ENCODE measurements at places on chromosomes 12 and 14. TPM values are rescaled to one million over a fixed set of nuclear protein-coding genes. Genes with fewer than 3 reads are reported as not detected.
A peak's percentile ranks its signal among the peaks of the same experiment; 100 is the strongest.

DNA sequence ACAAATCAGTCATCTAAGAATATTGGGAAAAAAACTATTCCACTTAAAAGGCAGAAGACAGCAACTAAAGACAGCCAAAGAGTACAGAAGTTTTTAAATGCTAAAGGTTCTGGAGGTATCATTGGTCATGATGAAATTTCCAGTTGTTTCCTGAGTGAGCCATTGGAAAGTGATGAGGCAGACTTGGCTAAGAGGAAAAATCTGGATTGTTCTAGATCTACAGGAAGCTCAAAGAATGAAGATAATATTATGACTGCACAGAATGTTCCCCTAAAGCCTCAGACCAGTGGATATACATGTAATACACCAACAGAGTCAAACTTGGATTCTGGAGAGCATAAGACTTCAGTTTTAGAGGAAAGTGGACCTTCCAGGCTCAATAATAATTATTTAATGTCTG lies 22.8 kb downstream of the GALNT4 start:
- H3K4me3 ChIP-seq: no peak overlapping the region
- H3K27me3 ChIP-seq: no peaks in the 10 kb centered on the region
- DNase-seq: no peak
- no peak overlapping the region for H3K27ac ChIP-seq

GRCh38 chr12:79108962-79109361 lies 244.4 kb downstream of the SYT1 start:
- H3K4me1 ChIP-seq: no peaks in the 10 kb centered on the region
- H3K4me3 ChIP-seq: no peak overlapping the region
- H3K27me3 ChIP-seq: no peaks in the 10 kb centered on the region
- no peak overlapping the region for H3K27ac ChIP-seq

The LRP1-AS gene
- total RNA-seq: not detected

DNA sequence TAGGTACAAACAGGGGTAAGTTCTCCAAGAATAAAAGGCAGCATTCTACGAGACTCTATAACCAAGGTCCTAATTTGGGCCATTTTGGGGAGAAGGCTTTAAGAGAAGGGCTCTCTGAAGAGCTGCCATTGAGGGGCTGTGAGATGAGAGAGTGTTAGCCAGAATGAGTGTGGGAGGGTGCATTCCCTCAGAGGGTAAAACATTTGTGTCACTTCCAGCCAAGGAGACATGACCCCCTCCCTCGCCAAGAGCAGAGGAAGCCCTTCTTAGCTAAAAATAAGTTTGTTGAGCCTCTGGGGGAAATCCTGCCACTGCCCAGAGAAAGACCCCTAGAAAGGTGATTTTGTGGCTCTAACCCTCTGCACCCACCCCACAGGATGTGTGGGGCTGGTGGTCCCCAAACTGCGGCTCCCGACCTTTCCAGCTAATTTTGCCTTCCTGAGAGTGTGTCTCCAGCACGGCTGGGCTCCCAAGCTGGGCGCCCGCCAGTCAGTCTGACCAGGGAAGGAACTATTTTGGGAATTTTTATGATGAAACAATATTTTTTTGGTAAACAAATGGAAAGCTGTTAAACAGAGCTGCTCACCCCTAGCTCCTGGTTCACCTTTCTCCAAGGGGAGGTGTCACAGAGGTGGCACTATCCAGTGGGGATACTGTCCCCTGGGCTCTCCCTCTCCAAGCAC lies 65.9 kb upstream of the JDP2 start:
- peaks cover 10% of the 10 kb centered on the region for H3K27me3 ChIP-seq
- no peak overlapping the region for H3K4me3 ChIP-seq
- H3K36me3 ChIP-seq: no peaks in the 10 kb centered on the region
- peaks cover 4% of the 10 kb centered on the region for H3K4me1 ChIP-seq
- no peak overlapping the region for H3K27ac ChIP-seq

- peak overlapping the region; percentile 55 for H3K27ac ChIP-seq
- peak overlapping the region; percentile 80 for H3K4me3 ChIP-seq
- DNase-seq: no peak
- H3K27me3 ChIP-seq: peaks cover 53% of the 10 kb centered on the region
These were observed 1.9 kb upstream of the PTMS start for GRCh38 chr12:6764011-6764828.

The LMNTD1 gene
- total RNA-seq: not detected

The CLEC6A gene
- not detected for total RNA-seq

The OASL gene
- 48.6 TPM for total RNA-seq

- no peaks in the 10 kb centered on the region for H3K27me3 ChIP-seq
- H3K4me3 ChIP-seq: no peak overlapping the region
- H3K36me3 ChIP-seq: peaks cover 1% of the 10 kb centered on the region
- no peak for DNase-seq
These were observed 33.3 kb downstream of the GALNT9 start for GRCh38 chr12:132296063-132296462.

DNA sequence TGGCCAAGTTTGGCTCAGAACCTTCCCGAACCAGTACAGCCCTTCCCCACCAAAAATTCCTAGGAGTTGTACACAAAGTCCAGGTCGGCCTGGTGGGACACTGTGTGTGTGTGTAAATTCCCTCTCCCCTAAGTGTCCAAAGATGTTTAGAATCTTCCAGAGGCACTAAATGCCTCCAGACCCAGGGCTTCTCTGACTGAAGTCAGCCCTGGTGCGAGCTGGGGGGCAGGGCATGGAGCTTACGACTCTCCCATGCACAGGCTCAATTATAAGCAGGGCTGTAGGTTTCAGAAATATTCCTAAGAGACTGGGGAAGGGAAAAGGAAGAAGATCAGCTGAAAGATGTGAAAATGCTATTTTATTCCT lies 106.9 kb upstream of the ATF7IP start:
- H3K4me1 ChIP-seq: peaks cover 37% of the 10 kb centered on the region
- H3K4me3 ChIP-seq: peak overlapping the region; percentile 74
- peak overlapping the region; percentile 97 for H3K27ac ChIP-seq
- no peak for DNase-seq
- no peaks in the 10 kb centered on the region for H3K27me3 ChIP-seq

DNA sequence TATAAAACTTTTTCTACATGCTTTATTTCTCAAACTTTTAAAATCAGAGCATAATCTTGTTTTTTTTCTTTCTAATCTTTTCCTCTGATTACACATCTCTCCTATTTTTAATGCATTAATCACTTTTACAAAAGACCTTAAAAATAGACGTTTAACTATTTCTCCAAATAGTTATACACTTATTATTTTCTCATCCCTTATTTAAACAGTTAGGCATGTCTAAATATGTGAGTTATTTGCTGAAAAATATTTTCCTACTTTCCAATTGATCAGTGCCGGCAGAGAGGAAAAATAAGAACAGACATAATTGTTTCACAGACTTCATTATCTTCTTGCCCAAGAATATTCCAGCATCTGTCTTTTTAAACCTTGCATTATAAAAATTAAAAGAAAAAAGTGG lies 28.7 kb upstream of the RHOJ start:
- no peak overlapping the region for H3K27ac ChIP-seq
- no peak for DNase-seq
- no peaks in the 10 kb centered on the region for H3K36me3 ChIP-seq
- no peaks in the 10 kb centered on the region for H3K27me3 ChIP-seq
- H3K4me3 ChIP-seq: no peak overlapping the region
- no peaks in the 10 kb centered on the region for H3K4me1 ChIP-seq

DNA sequence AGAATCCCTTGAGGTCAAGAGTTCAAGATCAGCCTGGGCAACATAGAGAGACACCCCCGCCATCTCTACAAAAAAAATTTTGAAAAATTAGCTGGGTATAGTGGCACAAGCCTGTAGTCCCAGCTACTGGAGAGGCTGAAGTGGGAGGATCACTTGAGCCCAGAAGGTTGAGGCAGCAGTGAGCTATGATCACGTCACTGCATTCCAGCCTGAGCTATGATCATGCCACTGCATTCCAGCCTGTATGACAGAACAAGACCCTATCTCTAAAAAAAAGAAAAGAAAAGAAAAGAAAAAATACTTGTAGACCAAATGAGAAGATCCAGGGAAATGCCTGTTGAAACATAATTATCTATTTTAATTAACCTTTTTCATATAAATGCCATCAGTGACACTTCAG lies 93.8 kb upstream of the MDM1 start:
- DNase-seq: no peak
- H3K27ac ChIP-seq: no peak overlapping the region
- no peak overlapping the region for H3K4me3 ChIP-seq
- no peaks in the 10 kb centered on the region for H3K36me3 ChIP-seq
- peaks cover 3% of the 10 kb centered on the region for H3K4me1 ChIP-seq

GRCh38 chr12:80551897-80552296 lies 107.9 kb downstream of the PTPRQ start:
- no peaks in the 10 kb centered on the region for H3K27me3 ChIP-seq
- DNase-seq: no peak
- H3K36me3 ChIP-seq: no peaks in the 10 kb centered on the region
- H3K4me1 ChIP-seq: no peaks in the 10 kb centered on the region
- no peak overlapping the region for H3K4me3 ChIP-seq

The SMCO2 gene
- not detected for total RNA-seq

- peaks cover 31% of the 10 kb centered on the region for H3K4me1 ChIP-seq
- no peak overlapping the region for H3K4me3 ChIP-seq
- no peak overlapping the region for H3K27ac ChIP-seq
- H3K27me3 ChIP-seq: no peaks in the 10 kb centered on the region
- DNase-seq: no peak
These were observed 7.8 kb downstream of the RSRC2 start for GRCh38 chr12:122518908-122519307.

GRCh38 chr14:97413966-97414717 lies 617.0 kb downstream of the VRK1 start:
- no peak for DNase-seq
- H3K27me3 ChIP-seq: peaks cover 19% of the 10 kb centered on the region
- peaks cover 15% of the 10 kb centered on the region for H3K4me1 ChIP-seq
- no peak overlapping the region for H3K27ac ChIP-seq
- H3K36me3 ChIP-seq: no peaks in the 10 kb centered on the region

The MIP gene
- not detected for total RNA-seq

The PIWIL1 gene
- total RNA-seq: not detected

DNA sequence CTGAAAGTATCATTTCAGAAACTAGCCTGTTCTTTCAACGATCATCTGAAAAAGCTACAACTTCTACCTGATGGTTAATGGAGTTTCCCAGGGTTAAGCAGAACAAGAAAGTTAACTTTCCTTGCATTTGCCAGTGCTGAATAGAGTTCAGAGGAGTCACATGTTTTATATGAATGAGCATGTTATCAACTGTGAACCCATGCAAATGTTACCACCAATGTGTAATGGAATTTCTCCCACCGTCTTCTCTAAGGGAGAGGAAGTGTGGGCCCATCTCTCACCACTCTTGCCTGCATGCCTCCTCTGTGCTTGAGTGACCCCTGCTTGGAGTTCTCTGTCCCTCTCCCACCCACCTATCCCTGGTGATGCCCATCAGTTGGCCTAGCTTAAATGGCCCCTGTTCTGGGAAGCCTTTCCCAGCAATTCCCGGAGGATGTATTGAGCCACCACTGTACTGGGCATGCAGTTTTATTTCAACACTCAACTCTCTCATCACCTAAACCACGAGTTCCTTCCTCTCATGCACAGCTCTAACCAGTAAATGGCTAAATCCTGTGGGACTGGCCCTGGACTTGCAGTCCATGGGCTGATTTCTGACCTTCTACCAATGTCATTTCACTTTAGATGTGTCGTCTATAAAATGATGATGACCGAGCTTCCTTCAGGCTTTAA lies 159.8 kb downstream of the RPAP3 start:
- no peak for DNase-seq
- H3K27ac ChIP-seq: no peak overlapping the region
- H3K4me1 ChIP-seq: peaks cover 7% of the 10 kb centered on the region
- no peaks in the 10 kb centered on the region for H3K36me3 ChIP-seq
- H3K27me3 ChIP-seq: no peaks in the 10 kb centered on the region

- no peaks in the 10 kb centered on the region for H3K36me3 ChIP-seq
- no peak for DNase-seq
- H3K4me3 ChIP-seq: no peak overlapping the region
- no peak overlapping the region for H3K27ac ChIP-seq
- H3K27me3 ChIP-seq: no peaks in the 10 kb centered on the region
These were observed 203.2 kb downstream of the ZFP36L1 start for GRCh38 chr14:68589447-68590200.
